ENCODE measurements at places on chromosomes 16 and 17. TPM values are rescaled to one million over a fixed set of nuclear protein-coding genes. Genes with fewer than 3 reads are reported as not detected.

Gene KRTAP9-8
- not detected for total RNA-seq

DNA sequence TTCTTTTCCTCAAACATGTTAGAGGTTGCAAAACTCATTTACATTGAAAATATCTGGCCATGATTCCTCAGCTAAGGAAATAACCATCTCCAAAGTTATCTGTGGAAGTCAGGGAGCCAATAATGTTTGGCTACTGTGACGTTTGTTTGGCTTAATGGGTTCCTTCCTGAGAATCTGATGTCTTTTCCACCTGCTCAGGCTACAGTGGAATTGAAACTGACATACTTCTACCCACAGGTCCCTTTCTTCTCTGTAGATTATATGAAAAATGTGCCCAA, 221.1 kb upstream of the XYLT1 start:
- no peak for DNase-seq

GRCh38 chr17:28255616-28256015, 63.4 kb upstream of the TMEM97 start:
- no peak for DNase-seq

DNA sequence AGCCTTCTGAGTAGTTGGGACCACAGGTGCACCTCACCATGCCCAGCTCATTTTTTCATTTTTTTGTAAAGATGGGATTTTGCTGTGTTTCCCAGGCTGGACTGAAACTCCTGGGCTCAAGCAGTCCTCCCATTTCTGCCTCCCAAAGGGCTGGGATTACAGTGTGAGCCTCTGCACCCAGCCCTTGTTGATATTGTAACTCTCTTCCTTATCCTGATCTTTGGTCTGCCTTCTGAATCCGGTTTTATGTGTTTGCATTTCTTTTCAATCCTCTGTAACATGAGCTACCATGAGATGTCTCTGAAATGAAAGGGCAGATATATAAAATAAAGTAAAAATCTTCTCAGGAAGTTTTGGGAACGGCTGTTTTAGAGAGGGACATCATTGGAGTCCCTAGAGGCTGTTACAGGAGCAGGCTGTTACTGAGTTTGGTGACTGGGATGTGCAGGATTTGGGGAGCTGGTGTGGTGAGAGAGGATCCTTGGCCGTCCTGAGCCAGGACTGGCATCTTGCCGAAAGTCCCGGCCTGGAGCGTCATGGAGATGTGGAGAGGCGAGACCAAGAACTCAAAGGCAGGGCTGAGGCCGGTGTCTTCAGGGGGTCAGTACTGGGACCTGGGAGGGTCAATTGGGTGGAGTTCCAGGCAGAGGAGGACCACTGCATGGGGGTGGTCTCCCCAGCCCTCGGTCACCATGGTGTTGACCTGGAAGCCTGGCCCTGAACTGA, 39.4 kb downstream of the ATP2C2 start:
- DNase-seq = no peak

DNA sequence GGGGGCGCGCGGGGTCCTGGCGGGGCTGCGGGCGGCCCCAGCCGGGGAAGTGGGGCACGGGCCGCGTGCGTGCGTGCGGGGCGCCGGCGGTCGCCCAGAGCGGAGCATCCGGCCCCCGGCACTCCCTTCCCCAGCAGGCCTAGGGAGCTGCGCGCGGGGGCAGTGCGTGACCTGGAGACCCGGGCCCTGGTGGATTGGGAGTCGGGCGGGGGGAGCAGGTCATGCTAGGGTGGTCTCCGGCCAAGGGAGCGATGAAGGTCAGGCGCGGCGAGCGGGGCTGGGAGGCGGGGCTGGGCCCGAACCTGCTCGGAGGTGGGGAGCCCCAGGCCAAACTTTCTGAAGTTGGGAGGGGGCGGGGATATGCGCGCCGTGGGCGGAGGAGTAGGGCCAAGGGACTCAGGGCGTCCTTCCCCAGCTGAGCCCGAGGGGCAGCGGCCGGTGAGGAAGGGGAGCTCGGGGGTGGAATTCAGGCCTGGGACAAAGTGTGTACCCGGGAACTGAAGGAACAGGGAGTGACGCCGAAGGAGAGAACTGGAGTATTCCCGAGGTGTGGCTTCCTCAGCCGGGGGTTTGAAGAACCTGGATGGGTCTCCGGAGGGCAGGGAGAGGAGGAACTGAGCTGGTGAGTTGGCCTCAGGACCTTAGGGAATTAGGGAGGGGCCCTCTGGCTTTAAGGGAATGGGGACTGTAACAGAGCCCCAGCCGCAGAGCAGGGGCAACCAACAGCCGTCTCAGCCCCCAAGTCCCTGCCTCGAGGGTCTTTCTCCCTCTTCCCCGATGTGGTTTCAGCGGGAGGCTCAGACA, 589 bp downstream of the XYLT2 start:
- peak; percentile 67 for DNase-seq

GRCh38 chr17:32692179-32692578, 184.7 kb downstream of the MYO1D start:
- no peak for DNase-seq

GRCh38 chr17:36627101-36627500, 25.7 kb downstream of the MRM1 start:
- DNase-seq = no peak

DNA sequence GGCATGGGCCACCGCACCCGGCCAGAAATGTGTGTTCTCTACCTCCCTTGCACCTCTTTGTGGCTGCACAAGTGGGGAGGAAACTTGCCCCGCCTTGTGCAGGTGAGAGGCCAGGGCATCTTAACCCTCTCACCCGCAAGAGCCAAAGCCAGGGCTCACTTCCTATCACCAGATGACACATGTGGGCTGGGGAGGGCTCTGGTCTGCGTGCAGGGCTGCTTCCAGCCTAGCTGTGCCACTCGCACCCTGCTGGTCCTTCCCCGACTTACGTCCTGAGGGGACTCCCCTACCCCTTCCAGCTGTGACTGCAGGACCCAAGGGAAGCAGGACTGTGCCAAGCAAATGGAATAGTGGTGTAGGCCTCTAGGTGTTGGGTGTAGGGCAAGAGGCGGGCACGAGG, 6.9 kb downstream of the MIEF2 start:
- DNase-seq = no peak
